Hepatocyte (in vitro differentiated cells): ENCODE measurements at places on chromosomes 12 and 14. TPM values are rescaled to one million over a fixed set of nuclear protein-coding genes. Genes with fewer than 3 reads are reported as not detected.
A peak's percentile ranks its signal among the peaks of the same experiment; 100 is the strongest.

ESR2 gene
- 0.28 and 1.00 TPM in 2 replicates for total RNA-seq

- no peaks in the 10 kb centered on the region for H3K4me1 ChIP-seq
- H3K36me3 ChIP-seq = no peaks in the 10 kb centered on the region
- no peaks in the 10 kb centered on the region for H3K27me3 ChIP-seq
Observed at GRCh38 chr12:5177731-5178130, 134.1 kb downstream of the KCNA5 start.

DNA sequence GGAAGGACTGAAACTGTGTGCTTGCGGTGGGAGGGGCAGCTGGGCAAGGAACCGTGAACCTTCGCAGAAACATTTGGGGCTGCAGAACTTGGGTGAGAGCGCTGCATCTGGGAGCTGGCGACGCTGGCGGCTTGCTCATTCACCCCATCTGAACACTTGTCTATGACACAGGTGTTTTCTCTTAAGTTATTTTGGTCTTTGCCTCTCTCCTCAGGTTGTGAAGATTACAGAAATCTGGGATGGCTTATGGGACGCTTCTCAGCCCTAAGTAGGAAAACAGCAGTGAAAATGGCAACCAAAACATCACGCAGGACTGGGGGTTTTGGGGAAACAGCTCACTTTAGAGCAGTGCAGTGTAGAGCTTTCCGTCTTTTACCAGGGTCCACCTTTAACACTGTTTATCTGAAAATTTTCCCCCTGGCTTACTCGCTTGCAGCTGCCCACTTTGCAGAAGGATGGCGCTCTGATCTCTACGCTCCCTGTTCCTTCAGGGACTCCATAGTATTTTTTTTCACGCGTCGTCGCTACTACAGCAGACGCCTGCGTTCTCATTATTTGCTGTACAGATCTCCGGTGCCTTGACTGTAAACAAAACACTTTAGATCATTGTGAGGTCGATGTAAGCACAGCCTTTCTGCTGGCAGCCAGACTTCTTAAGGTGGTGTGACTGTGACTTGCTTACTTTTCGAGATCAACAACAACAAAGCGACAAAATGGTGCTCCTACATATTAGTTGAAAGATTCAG, 2.7 kb upstream of the CDKN1B start:
- no peak overlapping the region for H3K4me3 ChIP-seq
- H3K4me1 ChIP-seq = peaks cover 28% of the 10 kb centered on the region
- DNase-seq = peak; percentile 58
- H3K36me3 ChIP-seq = no peaks in the 10 kb centered on the region
- H3K27me3 ChIP-seq = no peaks in the 10 kb centered on the region

GRCh38 chr12:127636882-127637281, 630.1 kb upstream of the TMEM132C start:
- no peaks in the 10 kb centered on the region for H3K36me3 ChIP-seq
- DNase-seq = no peak
- H3K4me1 ChIP-seq = no peaks in the 10 kb centered on the region
- H3K4me3 ChIP-seq = no peak overlapping the region
- no peaks in the 10 kb centered on the region for H3K27me3 ChIP-seq

DNAH10 gene
- total RNA-seq = 0.28 and 0.60 TPM in 2 replicates

GPR84 gene
- 0.07 TPM in 1 of 2 replicates, not detected in the other for total RNA-seq

DNA sequence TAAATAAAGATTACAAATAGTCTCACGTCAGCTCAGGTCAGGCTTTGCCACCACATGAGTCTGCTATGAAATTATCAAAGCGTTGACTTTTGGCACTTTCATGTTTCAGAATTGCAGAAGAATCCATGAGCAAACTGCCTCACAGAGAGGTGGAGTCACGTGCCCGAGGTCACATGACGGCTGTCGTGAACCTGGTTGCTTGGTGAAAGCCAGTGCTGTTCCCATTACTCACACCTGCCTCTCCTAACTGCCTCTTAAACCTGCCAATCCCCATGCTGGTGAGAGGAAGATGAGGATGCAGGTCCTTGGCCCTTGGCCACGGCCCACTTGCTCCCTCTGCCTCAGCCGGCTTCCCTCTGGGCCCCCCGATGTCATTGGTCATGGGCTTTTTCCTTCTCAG, 272.7 kb downstream of the BCL11B start:
- H3K36me3 ChIP-seq = no peaks in the 10 kb centered on the region
- no peaks in the 10 kb centered on the region for H3K4me1 ChIP-seq
- no peaks in the 10 kb centered on the region for H3K27me3 ChIP-seq
- H3K27ac ChIP-seq = no peak overlapping the region
- DNase-seq = no peak
- H3K4me3 ChIP-seq = no peak overlapping the region

GSKIP gene
- 46.6 and 52.5 TPM in 2 replicates for total RNA-seq

GRCh38 chr14:99525699-99526080, 44.5 kb downstream of the CCNK start:
- no peaks in the 10 kb centered on the region for H3K36me3 ChIP-seq
- DNase-seq = no peak
- H3K27me3 ChIP-seq = no peaks in the 10 kb centered on the region
- H3K27ac ChIP-seq = no peak overlapping the region
- no peak overlapping the region for H3K4me3 ChIP-seq

FGF6 gene
- total RNA-seq = not detected in 2 replicates

GRCh38 chr14:73237219-73237785, at the start of gene PAPLN:
Gene PAPLN, plus strand, starts transcription at chr14:73237506. Its CDS starts 2,273 bp downstream, at chr14:73239779.
- peaks cover 32% of the 10 kb centered on the region for H3K27me3 ChIP-seq
- H3K27ac ChIP-seq = peak within 1 kb of the TSS; percentile 73
- peaks cover 56% of the 10 kb centered on the region for H3K4me1 ChIP-seq
- peak; percentile 62 for DNase-seq

AMN gene
- 157 and 169 TPM in 2 replicates for total RNA-seq

ZDHHC22 gene
- 0.04 TPM in 1 of 2 replicates, not detected in the other for total RNA-seq

DNA sequence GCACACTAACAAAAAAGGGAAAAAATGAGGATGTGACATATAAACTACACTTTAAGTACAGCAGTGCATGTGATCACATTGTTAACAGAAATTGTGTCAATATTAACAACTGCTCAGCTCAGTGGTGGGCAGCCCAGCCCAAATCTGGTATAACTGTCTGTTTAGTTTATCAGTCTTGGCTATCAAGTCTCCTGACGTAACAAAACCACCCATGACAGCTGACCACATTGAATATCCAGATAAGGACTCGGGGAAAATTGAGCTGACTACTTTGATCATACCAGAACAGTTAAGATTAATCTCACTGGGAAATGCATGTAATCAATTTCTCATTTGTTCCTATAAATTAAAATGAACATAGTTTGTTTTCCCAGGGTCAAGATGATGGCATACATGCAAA, 396.6 kb downstream of the SNAPC1 start:
- no peaks in the 10 kb centered on the region for H3K27me3 ChIP-seq
- H3K27ac ChIP-seq = no peak overlapping the region
- no peaks in the 10 kb centered on the region for H3K4me1 ChIP-seq
- DNase-seq = no peak

SLC25A21 gene
- total RNA-seq = 0.08 and 1.6 TPM in 2 replicates

POTEM gene
- not detected in 2 replicates for total RNA-seq

GCH1 gene
- total RNA-seq = 29.9 and 32.2 TPM in 2 replicates

DNA sequence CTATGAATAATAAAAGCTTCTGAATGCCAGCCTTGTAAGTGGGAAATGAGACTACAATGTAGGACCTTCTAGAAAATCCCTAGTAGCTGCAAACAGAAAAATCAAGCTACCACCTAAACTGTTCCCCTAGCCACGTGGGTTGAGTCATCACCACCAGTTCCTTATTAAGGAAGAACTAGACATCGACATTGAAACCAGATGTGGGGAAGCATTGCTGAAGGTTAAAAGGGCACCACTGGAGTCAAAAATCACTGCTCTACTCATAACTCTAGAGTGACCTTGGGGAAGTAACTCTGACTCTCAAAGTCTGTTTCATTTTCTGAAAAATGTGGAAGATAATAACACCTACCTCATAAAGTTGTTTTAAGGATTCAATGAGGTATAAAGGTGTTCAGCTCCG, 9.4 kb upstream of the CNIH1 start:
- no peak overlapping the region for H3K4me3 ChIP-seq
- no peak for DNase-seq
- H3K27me3 ChIP-seq = no peaks in the 10 kb centered on the region
- no peaks in the 10 kb centered on the region for H3K36me3 ChIP-seq

DNA sequence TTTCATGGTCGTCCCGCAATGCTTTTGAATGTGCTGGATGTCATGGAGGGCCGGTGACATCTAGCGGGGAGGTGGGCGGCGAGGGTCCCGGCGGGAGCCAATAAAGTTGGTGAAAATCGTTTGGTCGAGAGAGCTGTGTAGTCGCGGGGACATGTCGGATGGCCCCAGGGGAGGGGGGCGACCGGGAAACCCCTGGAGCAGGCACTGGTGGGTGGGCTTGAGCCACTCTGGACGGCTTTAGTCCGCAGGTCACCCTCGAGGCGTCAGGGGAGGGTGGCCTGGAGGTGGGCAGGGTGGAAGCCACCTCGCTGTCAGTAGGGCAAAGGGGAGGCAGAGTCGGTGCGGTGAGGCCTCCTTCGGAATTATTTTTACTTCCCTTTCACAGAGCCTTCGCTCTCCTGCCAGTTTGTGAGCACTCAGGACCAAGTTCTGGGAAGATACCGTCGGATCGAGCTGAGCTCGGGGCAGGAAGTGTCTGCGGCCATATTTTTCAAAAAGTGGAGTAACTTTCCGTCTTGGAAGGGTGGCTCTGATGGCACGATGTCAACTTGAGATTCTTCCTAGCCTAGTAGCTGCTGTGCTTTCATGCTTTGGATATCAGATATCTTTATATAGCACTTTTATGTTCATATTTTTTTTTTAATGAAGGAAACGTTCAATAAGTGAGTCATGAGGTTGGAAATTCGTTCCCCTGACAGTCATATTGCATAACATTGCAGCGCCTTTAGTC, 28.2 kb downstream of the WBP11 start:
- H3K4me3 ChIP-seq = peak overlapping the region; percentile 84
- H3K4me1 ChIP-seq = peaks cover 31% of the 10 kb centered on the region
- peak; percentile 62 for DNase-seq
- H3K27ac ChIP-seq = peak overlapping the region; percentile 98
- no peaks in the 10 kb centered on the region for H3K36me3 ChIP-seq

B4GALNT3 gene
- total RNA-seq = 10.6 and 13.9 TPM in 2 replicates

GRCh38 chr12:52920937-52921336, 16.1 kb upstream of the KRT8 start:
- peaks cover 38% of the 10 kb centered on the region for H3K4me1 ChIP-seq
- H3K36me3 ChIP-seq = no peaks in the 10 kb centered on the region
- H3K4me3 ChIP-seq = no peak overlapping the region

KRT2 gene
- total RNA-seq = not detected in 2 replicates

GRCh38 chr12:53241623-53242412, 9.8 kb upstream of the RARG start:
- H3K27me3 ChIP-seq = no peaks in the 10 kb centered on the region
- no peak overlapping the region for H3K4me3 ChIP-seq
- H3K4me1 ChIP-seq = no peaks in the 10 kb centered on the region

DNA sequence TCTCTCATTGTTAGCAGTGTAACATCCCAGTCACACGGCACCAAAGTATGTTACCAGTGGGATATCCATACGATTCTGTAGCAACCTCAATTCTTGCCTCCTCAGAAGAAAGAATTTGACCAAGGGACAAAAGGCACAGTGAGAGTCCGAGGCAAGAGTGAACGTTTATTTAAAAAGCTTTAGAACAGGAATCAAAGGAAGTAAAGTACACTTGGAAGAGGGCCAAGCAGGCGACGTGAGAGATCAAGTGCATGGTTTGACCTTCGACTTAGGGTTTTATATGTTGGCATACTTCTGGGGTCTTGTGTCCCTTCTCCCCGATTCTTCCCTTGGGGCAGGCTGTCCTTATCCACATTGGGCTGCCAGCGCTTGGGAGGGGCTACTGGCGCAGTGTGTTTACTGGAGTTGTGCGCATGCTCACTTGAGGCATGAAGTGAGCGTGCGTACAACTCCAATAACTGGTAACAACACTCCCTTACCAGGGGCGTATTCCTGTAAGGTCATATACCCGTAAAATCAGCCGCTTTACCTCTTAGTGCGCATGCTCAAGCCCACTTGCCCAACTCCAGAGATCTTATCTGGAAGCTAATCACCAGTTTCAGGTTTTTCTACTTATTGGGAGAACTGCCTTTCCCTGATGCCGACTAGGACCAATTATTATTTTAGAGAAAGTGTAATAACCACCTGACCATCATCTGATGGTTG, 71.7 kb downstream of the FAR2 start:
- H3K27me3 ChIP-seq = no peaks in the 10 kb centered on the region
- H3K27ac ChIP-seq = no peak overlapping the region
- H3K4me1 ChIP-seq = no peaks in the 10 kb centered on the region
- no peaks in the 10 kb centered on the region for H3K36me3 ChIP-seq

HOXC12 gene
- total RNA-seq = not detected in 2 replicates

DNA sequence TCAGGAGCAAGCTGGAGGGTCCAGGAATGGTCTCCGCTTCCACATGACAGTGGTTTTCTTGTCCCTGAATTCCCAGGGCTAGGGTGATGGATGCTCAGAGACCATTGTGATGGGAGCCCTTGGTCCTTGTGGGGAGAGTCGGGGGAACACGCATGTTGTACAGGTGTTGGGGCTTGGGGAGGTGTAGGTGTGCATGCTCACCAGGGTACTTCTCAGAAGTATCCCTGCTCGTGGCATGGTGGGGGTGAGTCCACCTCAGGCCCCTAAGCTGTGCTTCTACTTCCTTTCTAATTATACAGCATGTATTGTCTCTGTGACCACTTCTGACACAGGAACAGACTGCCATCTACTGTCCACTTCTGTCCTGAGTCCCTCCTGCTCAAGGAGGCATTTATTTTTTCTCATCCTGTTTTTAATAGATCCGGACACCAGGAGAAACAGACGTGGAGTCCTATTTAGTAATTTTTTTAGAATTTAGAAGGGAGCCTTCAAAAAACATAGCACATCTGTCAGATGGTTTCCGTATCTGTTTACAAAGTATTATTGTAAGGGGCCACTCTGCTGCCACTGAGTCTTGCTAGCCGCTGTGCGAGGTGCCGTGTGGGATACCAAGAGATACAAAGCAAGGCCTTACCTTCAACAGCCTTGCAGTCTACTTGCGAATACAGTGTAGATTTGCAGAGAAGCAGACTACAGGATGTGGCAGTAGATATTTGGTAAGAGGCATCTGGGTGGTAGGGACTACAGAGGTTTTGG, 10.5 kb downstream of the NTF3 start:
- no peaks in the 10 kb centered on the region for H3K27me3 ChIP-seq
- H3K27ac ChIP-seq = no peak overlapping the region
- peak; percentile 62 for DNase-seq

WNT1 gene
- total RNA-seq = not detected in 2 replicates

DNA sequence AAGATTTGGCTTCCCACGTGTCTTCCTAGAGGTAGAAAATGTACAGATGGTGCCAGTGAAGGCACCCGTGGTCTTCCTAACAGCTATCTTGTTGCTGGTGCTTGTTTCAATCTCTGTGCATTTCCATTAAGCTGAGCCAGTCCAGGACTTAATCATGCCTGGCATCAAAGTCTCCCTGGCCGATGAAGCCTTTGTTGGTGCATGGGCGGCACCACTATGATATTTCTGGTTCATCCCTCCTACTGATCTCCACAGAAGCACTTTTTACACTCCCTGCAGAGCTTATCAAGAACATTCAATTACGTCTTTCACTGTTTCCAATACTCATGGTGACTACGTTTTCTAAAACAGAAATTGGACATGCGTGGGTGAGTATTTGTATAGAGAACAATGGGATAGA, 128.4 kb downstream of the TTC8 start:
- H3K4me1 ChIP-seq = no peaks in the 10 kb centered on the region
- H3K27ac ChIP-seq = no peak overlapping the region
- H3K4me3 ChIP-seq = no peak overlapping the region
- no peaks in the 10 kb centered on the region for H3K36me3 ChIP-seq
- no peak for DNase-seq

DUSP6 gene
- total RNA-seq = 52.5 and 55.4 TPM in 2 replicates
